ENCODE measurements at places on chromosomes 5 and 9.

DNA sequence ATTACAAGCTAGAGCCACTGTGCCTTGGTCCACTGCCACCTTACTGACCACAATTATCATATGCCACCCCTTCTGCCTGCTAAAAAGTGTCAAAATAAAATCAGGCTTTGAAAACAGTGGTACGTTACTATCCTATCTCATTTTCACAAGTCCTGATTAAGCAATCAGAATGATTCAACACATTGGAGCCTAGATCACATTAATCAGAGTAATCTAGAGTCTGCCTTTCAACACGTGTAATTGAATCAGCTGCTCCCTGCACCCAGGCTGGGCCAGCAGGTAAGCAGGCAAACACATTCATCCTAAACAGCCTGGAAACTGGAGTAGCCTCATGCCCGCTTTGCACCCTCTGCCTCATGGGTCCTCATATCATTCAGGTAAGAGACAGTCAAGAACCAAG, 186.2 kb downstream of the DCP2 start:
- DNase-seq = no peak

DNA sequence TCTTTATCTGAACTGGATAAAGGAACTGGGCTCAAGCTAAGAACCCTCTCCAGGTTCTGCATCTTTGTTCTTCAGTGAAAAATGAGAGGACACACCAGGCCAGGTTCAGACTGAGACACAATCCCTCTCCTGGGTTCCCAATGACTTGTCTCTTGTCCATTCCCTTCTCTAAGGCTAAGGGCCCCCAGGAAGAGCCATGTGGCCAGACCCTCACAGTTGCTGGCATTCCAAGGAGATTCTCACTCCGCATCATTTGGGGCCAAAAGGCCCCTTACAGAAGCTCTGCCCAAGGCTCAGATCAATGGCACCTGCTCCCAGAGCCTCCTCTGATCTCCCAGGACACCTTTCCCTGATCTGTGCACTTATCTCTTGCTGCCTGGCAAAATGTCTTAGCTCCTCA, 4.9 kb downstream of the IL4 start:
- DNase-seq = no peak

- no peak for DNase-seq
Measured at GRCh38 chr5:172303162-172303561, 19.6 kb upstream of the UBTD2 start.

- no peak for DNase-seq
Measured at GRCh38 chr9:100352201-100352726, 478 bp downstream of the TEX10 start.

GRCh38 chr5:176621661-176622079, 8.7 kb downstream of the SNCB start:
- no peak for DNase-seq

- peak; percentile 3 for DNase-seq
Measured at GRCh38 chr5:96434201-96434645, 1.2 kb upstream of the PCSK1 start.

GRCh38 chr5:32559411-32559810, 25.9 kb upstream of the SUB1 start:
- no peak for DNase-seq

Measured in CD4-positive, alpha-beta T cell treated with Interleukin-17A for 1 hour (primary cell).